Cortex of kidney (tissue), 1 donor: ENCODE measurements at places on chromosomes 12 and 14.

DNA sequence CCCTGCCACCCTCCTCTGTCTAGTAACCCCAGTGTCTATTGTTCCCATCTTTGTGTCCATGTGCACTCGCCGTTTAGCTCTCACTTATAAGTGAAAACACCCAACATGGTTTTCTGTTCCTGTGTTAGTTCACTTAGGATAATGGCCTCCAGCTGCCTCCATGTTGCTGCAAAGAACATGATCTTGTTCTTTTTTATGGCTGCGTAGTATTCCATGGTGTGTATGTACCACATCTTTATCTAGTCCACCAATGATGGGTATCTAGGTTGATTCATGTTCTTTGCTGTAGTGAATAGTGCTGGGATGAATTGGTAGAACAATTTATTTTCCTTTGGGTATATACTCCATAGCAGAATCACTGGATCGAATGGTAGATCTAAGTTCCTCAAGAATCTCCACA is 51.0 kb upstream of the RFLNA start:
- DNase-seq, result no peak

GRCh38 chr12:66210840-66211239 is 21.8 kb downstream of the IRAK3 start:
- no peak for DNase-seq

DNA sequence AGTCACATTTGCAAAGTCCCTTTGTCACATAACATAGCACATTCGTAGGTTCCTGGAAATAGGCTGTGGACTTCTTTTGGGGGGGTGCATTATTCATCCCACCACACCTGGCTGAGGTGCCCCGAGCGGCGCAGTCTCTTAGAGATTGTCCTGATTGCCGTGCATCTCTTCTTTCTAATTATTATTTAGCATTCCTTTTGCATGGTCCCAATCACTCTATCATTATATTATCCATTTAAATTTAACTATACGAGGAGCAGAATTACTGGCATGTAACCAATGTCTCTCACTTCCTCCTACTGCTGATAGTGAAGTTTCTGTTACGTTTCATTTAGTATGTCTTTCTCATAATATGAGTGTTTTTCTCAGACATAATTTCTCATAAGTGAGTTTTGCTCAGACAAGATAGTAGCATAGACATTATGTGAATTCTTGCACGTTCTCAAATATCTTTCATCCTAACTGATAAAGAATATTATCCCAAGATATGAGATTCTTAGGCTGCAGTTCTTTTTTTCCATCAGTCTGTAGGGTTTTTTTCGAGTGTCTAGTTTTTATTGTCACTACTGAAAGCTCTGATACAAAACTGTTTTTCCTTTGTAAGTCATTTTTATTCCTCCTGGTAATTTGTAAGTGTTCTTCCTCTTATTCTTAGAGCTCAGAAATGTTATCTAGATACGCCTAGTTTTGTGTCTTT is 444.3 kb downstream of the NELL2 start:
- no peak for DNase-seq

DNA sequence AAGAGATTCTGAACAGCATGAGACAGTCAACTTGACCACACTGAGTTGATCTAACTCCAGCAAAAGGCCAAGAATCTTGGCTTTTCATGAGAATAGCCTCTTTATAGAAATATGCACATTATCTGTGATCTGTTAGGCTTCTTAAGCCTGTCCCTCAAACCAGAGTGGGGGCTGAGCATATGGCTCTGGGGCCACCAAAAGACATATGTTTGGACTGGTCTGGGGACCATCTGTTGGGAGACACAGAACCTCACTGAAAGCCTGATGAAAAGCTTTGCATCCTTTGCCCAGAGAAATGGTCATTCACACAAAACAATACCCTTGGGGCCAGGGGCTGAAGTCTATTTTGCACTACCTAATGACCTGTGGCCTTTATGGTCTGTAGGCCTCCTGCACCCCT is 165.3 kb upstream of the PRMT8 start:
- DNase-seq, result no peak

- DNase-seq, result no peak
Observed at GRCh38 chr12:82867762-82868500, 181.2 kb downstream of the TMTC2 start.

DNA sequence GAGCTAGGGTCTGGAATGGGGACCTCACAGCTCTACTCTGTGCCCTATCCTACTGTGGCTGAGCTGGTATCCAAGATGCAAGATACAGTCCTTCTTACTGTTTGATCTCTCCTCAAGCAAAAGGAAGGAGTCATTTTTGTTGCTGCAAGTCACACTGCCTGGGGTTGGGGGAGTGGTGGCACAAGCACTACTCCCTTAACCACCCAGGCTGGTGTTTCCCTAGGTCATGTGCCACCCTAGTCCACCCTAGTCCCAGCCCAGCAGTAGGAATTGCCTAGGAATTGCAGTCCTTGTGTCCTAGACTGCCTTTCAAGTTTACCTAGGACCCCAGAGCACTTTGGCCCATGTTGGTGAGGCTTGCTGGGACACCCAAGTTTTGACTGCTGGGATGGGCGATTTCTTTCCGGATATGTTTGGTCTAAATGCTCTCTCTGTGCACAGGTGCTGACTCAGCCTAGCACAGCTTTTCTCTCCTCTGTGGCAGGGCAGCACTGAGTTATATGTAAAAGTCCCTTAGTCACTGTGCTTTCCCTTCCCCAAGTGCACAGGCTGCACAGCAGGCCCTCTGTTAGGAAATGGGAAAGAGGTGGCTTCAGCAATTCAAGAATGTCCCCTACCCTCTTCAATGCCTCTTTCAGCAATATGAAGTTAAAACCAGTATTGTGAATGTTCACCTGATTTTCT is 54.9 kb downstream of the SLC6A15 start:
- DNase-seq, result no peak

DNA sequence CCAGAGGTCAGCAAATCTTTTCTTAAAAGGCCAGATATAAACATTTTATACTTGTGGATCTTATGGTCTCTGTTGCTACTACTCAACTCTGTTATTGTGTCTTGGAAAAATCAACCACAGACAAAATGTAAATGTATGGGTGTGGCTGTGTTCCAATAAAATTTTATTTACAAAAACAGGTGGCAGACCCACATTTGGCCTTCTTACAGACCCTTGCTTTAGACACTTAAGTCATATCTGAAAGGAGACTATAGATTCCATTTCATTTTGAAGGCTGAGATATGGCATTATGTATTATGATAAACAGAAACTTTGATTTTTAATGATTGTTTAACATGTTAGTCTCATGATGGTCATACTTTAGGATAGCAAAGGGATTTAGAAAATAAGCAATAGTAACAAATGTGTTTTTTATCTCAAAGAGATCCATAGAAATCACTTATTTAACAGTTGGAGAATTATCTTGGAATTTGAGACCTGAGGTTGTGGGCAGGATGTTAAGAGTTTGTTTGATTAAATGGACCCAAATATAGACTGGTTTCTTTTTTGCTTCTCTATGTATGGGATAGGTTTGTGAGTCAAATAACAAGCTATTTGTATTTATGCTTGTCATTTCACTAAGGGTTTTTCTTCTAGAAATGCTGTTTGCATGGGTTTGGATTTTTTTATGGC is 51.2 kb downstream of the PPFIBP1 start:
- DNase-seq, result no peak

DNA sequence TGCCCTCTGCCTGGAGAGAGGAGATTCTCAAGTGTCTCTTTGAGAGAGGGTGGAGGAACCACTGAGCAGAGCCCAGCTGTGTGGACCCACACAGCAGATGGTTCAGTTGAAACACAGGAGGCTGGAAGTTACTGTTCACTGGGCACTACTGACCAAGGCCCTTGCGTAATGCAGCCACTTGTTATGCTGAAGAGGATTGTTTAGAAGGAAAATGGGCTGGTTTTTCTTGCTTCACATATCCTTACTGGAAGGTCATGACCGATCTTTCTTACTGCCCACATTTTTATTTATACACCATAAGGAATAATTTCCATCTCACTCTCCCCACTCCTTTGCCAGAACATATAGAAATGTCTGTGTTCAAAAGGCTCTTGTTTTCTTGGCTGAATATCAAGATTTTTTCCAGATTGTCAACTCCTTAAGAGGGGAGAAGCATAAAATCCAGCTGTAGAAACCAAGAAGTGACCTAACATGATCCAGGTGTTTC is 375.1 kb upstream of the DDHD1 start:
- DNase-seq, result no peak

- no peak for DNase-seq
Observed at GRCh38 chr14:77495334-77495733, 3.3 kb downstream of the ISM2 start.

GRCh38 chr12:71041476-71041875 is 116.3 kb downstream of the TSPAN8 start:
- no peak for DNase-seq

DNA sequence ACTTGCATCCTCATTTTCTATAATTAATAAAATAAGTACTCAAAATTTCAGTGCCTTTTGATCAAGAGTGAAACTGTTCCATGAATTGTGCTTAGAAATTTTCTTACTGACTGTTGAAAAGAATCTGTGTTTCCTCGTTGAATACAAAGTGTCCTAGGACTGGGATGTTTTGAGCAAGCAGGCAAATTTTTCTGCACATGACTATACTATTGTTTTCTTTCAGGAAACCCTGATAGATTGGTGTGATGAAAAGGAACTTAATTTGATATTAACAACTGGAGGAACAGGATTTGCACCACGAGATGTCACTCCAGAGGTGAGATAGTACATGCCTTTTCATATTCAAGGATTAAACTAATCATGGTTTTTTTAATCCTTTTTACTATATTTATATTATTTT is 316.3 kb downstream of the GPHN start:
- DNase-seq, result no peak

- DNase-seq, result no peak
Observed at GRCh38 chr14:36208690-36209278, 32.3 kb upstream of the PTCSC3 start.

DNA sequence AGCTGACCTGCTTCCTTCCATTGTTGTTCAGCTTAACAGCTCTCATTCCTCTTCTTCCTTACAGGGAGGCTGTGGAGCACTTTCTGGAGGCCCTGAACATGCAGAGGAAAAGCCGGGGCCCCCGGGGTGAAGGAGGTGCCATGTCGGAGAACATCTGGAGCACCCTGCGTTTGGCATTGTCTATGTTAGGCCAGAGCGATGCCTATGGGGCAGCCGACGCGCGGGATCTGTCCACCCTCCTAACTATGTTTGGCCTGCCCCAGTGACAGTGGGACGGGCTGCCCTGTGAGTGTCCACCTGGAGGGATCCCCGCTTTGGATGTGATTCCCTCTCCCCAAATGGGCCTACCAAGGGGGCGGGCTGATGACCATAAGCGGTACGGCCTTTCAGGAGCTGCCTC is 20.5 kb downstream of the PEX5 start:
- DNase-seq, result no peak

GRCh38 chr12:87988534-87988933 is 40.7 kb downstream of the C12orf50 start:
- DNase-seq, result no peak

DNA sequence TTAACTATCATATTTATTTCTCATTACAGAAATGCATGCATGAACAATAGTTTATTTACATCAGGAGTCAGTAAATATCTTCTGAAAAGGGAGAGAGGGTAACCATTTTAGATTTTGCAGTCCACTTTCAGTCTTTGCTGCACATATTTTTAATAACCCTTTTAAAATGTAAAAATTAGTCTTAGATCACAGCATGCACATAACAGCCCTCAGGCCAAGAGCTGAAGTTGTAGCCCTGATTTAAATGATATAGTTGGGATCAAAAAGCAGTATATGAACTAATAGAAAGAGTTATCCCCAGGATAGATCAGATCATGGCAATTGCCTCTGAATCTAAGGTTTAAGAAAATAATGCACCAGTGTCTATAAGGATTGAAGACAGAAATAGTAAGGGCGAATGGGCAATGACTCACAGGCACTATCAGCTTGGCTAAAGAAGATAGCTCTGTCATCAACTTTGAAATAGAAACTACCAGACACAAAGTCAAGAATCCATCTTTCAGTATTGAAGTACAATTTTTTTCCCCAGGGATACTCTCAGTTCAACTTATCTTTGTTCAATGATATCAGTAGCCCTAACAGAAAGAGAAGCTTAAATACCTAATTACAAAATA is 13.1 kb upstream of the CLEC7A start:
- DNase-seq, result no peak

- no peak for DNase-seq
Observed at GRCh38 chr14:58792416-58792815, 154.7 kb downstream of the DACT1 start.

GRCh38 chr14:56759633-56760032 is 50.6 kb downstream of the OTX2 start:
- no peak for DNase-seq

GRCh38 chr14:69663300-69663643 is 51.9 kb downstream of the SUSD6 start:
- no peak for DNase-seq

DNA sequence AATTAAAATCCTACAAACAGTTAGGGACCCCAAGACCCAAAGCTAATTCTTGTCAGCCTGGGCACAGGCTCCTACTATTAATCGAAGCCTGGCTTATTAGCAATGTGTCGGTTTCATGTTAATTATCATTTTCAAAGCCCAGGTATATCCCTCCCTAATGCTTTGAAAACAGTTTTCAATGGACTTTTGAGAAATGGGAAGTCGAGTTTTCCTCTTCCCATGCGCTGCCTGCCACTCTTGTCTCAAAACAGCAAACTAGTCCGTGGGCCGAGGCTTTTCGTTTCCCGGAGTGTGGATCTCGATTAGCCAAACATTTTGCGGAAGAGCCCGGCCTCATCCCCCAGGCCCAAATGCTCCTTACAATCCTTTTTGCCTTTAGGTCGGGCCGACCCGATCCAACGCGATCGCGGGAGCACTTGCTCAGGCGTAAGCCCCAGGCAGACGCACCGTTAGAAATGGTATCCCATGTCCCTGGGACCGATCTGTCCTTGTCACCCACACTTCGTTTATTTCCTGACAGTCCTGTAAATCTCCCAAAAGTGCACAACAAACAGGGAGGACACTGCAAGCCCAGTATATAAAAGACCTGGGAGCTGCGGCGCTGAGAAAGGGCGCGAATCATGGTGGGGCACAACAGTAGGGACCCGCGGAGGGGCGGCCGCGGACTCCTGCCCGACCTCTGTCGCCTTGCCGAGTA is 1.5 kb downstream of the SIX6 start:
- DNase-seq, result no peak

- no peak for DNase-seq
Observed at GRCh38 chr12:52022841-52023181, 16.1 kb downstream of the TAMALIN start.

DNA sequence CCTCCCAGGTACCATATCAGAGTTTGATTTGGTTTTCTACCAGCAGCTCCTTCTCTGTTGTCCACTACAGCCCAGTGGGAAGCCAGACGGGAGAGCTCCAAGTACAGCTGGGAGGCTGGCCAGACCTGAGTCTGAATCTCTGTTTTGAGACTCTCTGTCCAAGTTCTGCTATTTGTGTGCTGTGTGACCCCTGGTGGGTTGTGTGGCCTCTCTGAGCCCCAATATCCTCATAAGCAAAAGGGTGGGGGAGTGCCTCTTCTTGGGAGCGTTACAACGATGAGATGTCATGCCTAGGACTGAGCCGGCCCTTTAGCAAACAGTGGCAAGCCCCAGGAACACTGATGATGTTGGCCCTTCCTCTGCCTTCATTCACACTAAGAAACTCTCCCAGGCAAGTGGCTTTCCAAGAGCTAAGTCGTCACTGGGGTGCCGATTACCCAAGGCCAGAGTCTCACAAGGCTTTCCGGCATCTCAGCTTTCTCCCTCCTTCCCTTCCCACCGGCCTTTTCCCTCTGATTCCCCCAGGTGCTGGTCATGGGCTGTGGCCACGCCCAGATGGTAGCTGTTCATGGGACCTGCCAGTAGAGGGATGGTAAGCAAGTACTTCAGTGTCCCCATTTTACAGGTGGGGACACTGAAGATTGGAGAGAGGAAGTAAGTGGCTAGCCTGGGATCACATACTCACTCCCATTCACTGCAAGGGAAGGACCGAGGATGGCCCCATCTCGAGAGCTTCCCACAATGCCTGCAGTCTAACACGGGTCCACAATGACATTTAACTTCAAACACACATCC is 47.7 kb downstream of the BCL11B start:
- no peak for DNase-seq
